ENCODE measurements at places on chromosomes 6 and 20.

DNA sequence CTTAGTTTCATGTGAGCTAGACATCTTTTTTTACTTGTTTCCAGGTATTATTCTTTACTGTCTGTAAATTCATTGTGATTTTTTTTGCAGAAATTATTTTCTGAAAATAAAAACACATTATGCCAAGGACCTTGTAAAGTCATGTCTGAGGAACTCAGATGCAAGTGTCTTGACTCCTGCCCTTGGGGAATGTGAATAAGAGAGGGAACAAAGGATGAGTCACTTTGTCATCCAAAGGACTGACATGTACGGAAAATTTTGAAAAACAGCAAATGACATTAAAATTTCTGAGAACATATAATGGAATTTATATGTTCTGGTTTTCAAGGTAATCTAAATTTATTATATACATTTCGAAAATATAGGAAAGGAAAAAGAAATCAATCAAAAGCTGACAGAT is 660.4 kb downstream of the CD109 start:
- DNase-seq: no peak

- DNase-seq: no peak
Measured at GRCh38 chr6:131362070-131362469, 211.0 kb upstream of the ARG1 start.

DNA sequence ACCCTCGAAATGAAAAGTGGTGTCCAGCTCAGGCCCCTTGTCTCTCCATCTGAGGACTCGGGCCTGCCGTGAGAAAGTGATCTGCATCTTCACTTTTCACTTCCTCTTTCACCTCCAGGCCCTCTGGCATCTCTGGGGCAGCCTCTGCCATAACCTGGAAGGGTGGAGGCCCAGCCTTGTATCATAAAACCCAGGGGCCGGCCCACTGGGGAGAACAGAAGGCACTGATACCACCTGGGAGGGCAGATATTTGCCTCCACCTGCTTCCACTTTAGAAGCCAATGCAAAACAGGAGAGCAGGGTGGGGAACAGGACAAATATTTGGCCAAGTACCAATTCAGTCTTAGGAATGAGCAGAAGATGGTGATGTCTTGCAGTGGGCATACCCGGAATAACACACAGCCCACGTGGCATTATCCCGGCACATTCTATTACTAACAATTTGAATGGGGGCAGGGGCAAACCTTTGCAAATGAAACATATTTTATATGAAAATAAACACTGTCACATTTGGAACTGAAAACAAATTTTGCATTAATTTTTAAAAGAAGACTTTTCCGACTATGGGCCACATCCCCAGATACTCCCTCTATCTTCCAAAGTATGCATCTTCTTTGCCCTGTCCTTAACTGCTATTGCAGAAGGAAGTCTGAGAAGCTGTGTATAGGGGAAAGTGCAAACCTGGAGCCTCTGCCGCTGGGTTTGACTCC is 69.2 kb upstream of the TBC1D7 start:
- DNase-seq: no peak

GRCh38 chr6:36933102-36933501 is 21.4 kb upstream of the PI16 start:
- no peak for DNase-seq

- no peak for DNase-seq
Measured at GRCh38 chr6:33925936-33926335, 122.1 kb upstream of the MLN start.

DNA sequence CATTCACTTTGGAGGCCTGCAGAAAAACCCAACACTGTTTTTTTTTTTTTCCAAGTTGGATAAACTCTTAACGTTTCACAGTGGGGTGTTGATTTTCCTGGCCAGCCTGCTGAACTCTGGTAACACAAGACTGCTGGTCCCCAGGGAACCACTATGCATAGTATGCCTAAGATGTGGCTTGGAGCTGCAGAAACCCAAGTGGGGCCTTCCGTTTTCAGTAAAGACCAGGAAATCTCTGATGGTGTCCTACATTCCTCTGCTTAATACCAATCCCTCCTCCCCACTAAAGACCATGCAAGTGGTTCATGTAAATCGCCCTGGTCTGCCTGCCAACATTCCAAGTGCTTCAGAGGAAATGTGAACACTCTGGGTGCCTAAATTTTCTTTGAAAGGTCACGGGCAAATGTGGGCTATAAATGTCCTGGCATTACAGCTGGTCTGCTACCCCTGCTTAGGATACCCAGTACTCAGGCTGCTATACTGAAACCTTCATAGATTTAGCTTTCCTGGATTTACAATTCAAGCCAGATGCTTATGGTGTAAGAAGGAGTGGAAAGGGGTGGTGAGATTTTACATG is 615.4 kb downstream of the MAFB start:
- no peak for DNase-seq

DNA sequence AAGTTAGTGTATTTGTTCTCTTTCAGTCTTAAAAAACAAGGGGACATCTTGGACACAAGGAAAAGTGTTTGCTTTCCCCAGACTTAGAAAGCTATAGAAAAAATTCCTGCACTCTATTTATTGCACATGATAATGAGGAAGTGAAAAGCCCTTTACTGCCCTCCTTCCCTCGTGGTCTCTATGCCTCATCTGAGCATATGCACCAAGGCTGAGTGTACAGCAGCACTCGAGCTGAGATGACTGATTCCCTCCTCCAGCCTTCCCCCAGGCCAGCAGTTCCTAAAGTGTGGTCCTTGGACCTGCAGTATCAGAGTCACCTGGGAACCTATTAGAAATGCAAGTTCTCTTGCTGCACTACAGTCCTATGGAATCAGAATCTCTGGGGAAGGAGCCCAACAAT is 14.3 kb upstream of the LAMP5 start:
- no peak for DNase-seq

DNA sequence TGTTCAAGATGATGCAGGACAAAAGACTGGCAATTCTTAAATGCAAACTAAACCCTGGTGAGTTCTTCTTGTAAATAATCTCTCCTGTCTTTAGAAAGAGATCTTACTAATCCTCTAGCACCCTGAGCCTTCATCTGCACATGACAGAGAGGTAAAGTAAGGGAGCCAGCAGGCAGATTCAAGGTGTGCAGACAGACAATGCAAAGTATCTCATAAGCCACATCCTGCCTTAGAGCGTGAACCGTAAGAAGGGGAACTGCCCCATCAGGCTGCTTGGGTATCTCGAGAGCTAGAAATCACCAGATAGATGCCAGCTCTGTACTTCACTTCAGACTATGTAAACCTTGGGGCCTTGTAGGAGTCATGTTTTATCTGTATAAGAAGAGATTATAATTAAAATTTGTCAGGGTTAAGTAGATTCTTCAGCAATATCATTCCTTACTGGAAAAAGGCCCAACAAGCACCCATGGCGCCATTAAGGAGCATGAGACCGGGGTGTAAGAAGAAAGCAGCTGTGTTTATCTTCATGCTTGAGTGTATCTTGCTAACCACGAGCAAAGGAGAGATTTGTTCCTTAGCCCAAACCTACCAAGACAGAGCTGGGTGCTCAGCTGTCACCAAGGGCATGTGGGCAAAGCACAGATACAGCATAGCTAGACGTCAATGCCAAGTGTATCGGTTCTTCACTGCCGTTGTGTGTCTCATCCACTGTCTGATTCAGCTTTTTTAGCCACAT is 24.4 kb downstream of the CNR1 start:
- no peak for DNase-seq

DNA sequence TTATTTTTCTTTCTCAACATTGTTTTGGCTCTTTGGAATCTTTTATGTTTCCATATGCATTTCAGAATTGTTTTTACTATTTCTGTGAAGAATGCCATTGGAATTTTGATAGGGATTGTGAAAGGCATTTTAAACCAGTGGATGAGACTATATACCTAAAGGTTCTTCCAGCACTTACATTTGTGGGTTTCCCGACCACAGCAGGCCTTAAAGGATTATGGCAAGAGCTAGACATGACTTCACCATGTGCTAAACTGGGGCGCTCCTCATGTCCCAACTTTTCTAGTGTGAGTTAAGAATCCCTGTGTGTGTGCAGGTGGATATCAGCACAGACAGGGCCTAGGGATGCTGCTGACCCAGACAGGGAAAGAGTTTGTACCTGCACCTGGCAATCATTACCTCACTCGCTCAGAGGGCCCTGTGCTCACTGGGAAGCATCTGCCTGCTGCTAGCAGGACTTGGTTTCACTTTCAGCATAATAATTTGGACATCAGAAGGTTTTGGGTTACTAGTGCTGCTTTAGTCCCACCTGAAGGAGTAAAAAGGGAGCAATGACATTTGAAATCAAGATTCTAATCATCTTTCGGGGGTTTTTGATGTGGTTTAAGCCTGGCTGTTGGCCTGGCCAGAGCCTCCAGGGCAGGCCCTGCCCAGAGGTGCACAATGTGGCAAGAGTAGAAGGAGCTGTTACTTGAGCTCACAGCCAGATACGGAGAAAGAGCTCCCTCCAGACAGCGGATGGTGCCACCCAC is 137.1 kb downstream of the CDC5L start:
- DNase-seq: no peak

DNA sequence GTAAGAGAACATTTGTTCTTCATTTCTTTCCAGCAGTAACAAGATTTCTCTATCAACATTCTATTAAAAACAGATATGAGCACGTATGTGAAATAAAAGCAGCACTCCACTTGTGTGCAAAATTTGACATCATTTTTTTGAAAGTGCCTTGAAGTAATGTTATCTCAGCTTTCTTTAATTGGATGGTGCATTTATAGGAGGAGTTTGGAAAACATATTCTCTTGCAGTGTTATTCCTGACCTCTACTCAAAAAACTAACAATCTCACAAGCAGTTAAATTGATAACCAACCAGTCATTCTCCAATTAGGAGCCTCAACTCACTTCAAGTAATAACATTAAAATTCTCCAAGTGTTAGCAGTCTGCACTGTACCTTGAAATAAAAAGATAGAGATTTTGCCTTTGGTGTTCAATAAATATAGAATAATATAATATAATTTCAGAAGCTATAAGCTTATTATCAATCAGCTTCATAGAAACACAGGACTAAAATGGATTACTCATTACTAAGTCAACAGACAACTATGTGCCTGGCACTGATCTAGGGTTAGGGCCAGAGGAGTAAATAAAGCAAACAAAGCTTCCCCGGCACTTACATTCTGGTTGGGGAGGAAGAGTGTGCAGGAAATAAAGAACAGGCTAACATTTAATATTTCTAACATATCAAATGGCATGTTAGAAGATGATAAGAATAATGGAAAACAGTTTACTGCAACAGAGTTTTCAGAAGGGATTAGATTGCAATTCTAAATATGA is 149.0 kb upstream of the SGK1 start:
- DNase-seq: no peak

DNA sequence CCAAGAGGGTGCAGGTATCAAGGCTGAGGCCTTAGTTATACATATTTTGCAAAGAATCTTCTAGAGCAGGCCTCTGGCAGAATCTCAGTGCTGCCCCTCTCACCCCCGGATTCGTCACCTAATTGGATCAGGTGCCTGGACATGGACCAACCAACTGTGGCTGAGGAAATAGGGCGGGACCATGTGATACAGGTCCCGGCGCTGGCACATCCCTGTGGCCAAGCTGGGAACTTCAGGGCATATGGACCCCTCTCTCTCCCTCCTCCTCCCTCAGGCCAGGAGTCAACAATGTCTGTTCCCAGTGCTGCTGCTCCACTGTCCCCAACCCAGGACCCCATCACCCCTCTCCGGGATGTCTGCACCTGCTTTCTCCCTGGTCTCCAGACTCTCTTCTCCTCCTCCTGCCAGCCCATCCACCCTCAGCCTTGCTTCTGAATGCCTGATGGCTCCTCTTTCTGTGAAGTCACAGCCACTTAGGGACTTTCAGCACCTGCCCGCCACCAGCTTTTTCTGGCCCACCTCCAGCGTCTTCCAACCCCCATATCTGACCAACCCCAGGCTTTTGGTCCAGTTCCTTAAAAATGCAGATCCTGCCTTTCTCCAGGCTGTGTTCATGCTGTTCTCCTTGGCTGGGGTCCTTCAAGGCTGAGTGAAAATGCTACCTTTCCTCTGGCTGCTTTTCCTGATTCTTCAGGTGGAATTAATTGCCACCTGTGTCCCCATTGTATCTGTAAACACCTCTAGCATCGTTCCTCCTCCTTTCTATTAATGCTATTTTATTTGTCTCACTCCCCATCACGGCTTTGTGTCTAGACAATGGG is 19.0 kb upstream of the MLN start:
- no peak for DNase-seq

GRCh38 chr6:40164345-40164755 is 230.1 kb upstream of the MOCS1 start:
- DNase-seq: no peak

- no peak for DNase-seq
Measured at GRCh38 chr20:46031701-46032254, 2.8 kb downstream of the SLC12A5 start.

GRCh38 chr6:35400901-35401311 is 51.2 kb upstream of the FANCE start:
- no peak for DNase-seq

GRCh38 chr6:113414511-113414910 is 442.6 kb upstream of the MARCKS start:
- DNase-seq: no peak

- DNase-seq: no peak
Measured at GRCh38 chr6:108728826-108729225, 119.4 kb upstream of the ARMC2 start.

GRCh38 chr6:143236151-143236798 is 175.6 kb downstream of the AIG1 start:
- no peak for DNase-seq

DNA sequence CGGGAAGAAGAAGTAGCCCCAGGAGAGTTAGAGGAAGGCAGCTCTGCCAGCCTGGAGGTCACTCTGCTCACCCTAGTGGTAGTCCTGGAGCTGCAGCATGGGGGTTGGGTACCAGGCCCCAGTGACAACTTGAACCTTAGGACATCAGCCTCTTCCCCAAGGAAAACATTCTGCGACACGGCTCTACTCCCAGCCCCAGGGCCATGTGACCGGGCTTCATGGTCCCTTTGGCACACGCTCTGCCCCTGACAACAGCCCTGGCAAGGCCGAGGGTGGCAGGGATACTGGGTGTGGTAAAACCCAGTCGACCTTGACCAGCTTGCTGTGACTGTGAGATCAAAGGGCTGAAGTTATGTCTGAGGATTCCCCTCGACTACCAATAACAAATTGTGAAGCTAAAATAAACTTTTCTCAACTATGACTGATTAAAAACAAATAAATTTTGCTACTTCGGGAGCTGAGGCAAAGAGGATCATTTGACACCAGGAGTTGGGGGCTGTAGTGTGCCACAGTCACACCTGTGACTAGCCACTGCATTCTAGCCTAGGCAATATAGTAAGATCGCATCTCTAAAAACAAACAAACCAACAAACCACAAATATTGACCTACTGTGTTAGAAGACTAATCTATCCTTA is 24.4 kb upstream of the ARID1B start:
- DNase-seq: no peak

DNA sequence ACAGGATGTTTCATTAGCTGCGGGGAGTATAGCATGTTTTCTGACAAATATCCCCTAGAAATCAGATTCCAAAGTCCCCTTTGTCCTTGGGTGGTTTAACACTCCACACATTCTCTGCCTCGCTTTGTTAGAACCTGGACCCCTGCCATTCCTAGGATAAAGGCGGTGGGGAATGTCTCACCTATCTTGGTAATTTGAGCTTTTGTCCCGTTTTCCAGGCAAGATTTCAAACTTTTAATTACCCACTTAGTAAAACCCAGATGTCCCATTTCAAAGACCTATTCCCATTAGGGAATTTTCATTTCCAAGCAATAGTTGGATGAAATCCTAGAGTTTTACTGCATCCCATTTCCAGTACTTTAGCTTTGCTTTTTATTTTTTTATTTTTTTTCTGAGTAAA is 501.0 kb upstream of the MAP3K7 start:
- no peak for DNase-seq

GRCh38 chr20:16215041-16215440 is 358.2 kb downstream of the KIF16B start:
- DNase-seq: no peak
